ENCODE measurements at places on chromosomes 4 and X. TPM values are rescaled to one million over a fixed set of nuclear protein-coding genes. Genes with fewer than 3 reads are reported as not detected.

DNA sequence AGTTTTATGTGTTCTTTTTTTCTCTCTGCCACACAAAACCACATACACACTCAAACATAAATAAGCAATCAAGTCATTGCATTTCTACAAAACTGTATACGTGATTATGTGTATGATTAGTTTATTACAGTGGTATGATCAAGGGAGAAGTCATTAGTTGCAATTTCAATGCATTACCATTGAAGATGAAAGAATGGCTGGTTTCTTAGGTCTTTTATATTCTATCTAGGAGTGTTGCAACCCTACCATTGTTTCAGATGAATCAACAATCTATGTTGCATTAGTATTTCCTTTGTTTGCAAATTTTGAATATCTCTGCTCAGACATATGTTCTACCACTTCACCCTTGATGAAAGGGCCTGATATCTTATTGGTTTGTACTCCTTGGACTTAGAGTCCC lies 6.8 kb downstream of the ANXA3 start:
- no peak for DNase-seq

DNA sequence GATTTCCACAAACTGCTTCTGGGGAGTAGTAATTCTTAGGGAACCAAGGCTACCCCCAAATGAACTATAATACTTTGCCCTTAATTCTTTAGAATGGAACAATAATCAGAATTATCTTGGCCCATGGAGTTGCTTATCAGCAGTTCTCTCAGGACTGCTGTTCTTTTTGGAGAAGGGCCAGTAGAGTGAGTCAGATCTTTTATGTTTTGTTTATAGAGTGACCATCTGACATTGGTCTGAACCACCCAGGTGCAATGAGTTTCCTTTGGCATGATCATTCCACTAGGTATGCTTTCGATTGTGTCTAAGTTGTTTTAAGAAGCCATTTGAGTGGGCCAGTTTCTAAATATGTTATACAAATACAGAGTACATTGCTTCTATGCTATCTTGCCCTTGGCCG lies 31.8 kb downstream of the PRRG1 start:
- DNase-seq = peak; percentile 39

- no peak for DNase-seq
Measured at GRCh38 chrX:37818031-37818430, 29.3 kb downstream of the DYNLT3 start.

DNA sequence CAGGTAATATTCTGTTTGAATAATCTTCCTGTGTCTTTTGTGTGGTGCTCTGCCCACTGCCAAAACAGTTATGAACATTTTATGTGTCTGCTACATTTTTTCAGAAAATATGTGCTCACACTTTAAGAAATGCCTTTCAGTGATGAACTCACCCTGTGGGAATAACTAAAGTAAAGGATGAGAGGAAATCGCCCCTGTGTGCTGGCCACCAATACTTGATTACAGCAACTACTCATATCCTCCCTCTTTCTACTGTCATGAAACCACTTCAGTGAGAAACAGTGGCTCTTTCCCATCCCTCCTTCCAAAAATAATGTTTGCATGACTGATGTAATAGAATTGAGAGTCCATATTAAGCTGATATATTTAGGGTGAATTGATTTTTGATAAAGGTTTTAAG lies 900.9 kb downstream of the RAB28 start:
- DNase-seq = no peak

DNA sequence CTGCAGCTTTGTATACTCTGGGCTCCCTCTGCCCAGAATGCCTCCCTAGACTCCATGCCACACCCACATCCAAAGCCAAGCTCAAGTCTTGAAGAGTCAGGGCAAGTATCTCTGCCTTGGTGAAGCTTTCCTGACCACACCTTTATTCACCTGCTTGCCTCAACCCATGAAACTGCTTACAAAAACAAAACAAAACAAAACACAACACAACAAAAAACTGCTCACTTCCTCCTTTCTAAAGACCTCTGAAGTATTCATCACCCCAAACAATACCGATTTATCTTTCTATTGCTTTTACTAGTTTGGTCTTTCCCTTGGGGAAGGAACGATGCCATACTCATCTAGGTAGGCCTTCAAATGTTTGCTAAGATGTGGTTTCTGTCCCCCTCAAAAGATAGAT lies 45.0 kb downstream of the TMEM165 start:
- no peak for DNase-seq

- no peak for DNase-seq
Measured at GRCh38 chr4:80840396-80840795, 190.1 kb upstream of the BMP3 start.

GRCh38 chr4:141643557-141643956 lies 7.2 kb downstream of the IL15 start:
- peak; percentile 27 for DNase-seq

DNA sequence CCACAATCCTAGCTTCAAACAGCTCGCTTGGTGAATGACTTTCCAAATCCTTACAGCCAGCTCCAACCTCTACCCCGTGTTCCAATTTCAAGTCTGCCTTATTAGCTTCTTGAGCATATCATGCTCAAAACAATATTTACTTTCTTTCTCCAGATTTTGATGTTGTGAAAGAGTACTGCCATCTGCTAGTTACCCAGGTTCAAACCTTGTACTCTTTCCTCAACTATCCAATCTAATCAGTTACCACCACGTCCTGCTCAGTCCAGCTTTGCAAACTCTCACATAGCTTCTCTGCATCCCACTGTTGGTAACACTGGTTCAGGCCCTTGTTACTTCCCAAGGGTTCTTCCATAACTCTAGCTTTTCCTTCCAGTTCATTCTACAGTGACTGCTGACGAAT lies 179.1 kb downstream of the NR3C2 start:
- no peak for DNase-seq

DNA sequence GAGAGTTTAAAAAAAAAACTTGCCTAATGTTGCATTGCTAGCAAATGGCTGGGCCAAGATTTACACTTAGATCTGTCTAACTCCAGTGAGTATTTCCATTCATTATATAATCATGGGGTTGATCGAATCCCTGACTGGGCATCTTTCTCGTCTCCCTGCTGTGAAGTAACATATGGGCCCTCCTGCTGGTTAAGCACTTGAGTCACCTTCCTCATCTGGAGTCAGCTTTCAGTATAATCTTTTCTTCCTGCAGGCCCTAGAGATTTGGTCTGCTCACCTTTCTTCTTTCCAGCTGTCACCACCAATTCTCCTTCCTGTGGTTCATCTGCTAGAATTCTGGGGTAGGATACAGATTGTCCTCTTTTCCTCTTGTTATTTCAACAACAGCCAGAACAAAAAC lies 41.6 kb downstream of the TIGD2 start:
- no peak for DNase-seq

DNA sequence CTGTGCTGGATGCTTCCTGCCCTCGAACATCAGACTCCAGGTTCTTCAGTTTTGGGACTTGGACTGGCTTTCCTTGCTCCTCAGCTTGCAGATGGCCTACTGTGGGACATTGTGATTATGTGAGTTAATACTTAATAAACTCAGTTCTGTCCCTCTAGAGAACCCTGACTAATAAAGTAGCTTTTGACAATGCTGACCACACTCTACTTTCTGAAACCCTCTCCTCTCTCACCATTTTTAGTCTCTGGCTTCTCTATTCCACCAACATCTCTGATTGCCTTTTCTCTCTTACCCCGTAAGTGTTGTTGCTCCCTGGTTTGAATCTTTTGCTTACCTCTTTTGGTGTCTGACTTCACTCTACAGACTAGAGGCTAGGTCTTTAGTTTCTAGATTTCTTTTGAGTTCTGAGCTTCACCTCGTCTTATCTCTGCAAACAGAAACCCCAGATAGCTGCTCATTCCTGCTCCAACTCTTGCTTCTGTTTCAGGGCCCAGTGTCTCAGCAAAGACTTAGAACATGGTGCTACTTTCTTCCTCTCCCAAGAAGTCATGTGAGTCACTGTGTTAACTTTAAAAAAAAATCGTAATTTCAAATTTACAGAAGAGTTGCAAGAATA lies 11.4 kb downstream of the TMSB4X start:
- DNase-seq = no peak

DNA sequence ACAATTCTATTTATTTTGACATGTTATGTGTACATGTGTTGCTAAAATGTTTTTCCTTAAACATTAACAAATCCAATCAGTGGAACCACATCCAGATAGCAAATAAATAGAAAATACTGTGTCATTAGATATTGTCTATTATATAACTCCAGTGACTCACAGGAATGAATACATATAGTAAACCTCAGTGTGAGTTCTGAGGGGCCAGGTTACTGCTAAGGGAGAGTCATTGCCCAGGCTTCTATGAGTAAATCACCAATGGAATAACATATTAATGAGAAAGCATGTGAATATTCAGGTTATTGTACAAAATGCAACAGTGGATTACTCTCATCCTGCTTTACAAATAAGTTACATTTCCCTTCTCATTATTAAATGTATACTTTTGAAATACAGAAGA lies 27.2 kb downstream of the TACR3 start:
- no peak for DNase-seq

DNA sequence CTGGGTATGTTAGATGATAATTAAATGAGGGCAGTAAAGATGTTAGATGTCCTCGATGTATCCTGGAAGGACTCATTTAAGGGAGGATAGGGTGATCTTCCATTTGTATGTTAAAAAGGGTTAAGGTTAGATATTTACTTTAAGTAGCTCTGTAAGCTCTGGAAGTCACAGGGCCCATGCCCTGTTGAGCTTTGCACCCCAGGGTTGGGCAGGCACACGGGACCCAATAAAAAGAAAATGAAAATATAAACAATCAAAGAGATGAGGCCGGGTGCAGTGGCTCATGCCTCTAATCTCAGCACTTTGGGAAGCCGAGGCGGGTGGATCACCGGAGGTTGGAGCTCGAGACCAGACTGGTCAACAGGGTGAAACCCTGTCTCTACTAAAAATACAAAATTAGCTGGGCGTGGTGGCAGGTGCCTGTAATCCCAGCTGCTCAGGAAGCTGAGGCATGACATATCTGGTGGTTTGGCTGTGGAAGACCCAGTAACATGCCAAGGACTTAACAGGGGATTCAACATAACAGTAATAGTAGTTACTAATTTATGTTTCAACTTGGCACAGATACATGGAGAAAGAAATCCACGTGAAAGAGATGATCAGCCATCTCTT lies 16.9 kb upstream of the PHEX start:
- no peak for DNase-seq

GRCh38 chr4:184575306-184575705 lies 73.9 kb downstream of the CASP3 start:
- DNase-seq = no peak

DNA sequence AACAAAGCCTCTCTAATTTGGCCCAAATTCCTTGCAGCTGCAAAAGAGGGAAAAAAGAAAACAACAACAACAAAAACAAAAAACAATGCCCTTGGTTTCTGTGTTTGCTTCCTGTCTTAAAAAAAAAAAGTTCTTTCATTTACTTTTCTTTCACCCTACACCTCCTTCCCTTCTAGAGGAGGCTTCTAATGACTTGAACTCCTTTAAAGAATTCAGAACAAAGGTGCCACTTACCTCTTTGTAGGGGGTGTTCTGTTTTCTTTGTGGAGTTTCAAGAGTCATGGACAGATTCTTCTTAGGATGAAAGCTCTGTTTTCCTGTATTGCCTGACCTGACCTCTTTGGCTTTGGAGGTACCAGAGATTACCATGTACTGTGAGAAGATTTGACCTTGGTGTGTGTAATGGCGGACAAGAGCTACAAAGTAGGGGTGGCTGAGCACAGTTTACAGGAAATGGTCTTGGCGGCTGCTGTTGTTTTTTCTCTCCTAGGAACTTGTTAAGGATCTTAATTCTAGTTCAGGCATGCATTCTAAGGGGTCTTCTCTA lies 72.4 kb upstream of the S100G start:
- DNase-seq = no peak

DNA sequence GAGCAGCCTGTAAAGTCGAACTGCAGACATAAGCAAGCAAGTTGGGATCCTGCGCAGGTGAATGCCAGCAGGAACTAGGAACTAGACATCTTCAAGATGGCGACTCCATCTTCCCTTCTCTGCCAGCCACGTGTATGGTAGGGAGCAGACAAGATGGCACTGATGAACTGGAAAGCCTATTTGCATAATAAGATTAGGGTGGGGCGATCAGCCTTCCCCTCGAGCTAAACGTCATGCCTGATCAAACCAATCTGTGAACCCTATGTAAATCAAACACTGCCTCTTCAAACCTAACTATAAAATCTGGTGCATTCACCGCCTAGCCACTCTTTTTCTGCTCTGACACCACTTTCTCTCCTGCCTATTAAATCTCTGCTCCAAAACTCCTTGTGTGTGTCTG lies 28.1 kb upstream of the LGI2 start:
- no peak for DNase-seq

DNA sequence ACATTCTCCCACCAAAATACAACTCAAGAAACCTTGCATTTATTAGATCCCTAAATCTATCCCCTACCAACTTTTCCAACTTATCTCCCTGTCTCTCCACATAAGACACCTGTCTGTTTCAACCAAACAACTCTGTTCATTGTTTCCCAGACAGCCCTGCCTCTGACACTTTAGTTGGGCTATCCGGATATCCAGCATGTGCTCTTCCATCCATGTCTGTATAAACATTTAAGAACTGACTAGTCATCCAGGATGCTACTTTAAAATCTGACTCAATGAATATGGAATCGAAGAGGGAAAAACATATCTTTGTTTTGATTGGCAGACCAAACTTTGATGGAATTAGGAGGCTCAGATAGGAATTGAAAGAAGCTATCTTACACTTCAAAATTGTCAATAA lies 143.2 kb upstream of the DCAF8L1 start:
- no peak for DNase-seq

DNA sequence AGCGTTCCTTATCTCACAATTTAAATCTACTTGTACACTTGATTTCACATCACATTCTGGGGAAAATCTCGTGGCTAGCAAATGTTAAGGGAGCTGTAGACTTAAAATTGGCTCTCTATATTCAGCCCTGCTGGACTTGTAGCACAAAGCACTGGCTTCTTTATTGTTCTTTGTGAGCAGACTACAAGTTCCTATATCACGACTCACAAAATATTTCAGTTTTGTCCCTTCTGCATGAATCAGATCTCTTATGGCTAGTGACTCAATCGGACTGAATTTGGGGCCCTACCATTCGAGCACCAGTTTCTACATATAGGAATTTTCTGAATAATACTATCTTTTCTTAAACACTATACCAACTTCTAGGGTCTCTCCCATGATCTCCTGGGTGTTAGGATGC lies 390.1 kb downstream of the ADAM29 start:
- DNase-seq = no peak

- peak; percentile 12 for DNase-seq
Measured at GRCh38 chrX:55908661-55909212, 191.2 kb downstream of the RRAGB start.

DNA sequence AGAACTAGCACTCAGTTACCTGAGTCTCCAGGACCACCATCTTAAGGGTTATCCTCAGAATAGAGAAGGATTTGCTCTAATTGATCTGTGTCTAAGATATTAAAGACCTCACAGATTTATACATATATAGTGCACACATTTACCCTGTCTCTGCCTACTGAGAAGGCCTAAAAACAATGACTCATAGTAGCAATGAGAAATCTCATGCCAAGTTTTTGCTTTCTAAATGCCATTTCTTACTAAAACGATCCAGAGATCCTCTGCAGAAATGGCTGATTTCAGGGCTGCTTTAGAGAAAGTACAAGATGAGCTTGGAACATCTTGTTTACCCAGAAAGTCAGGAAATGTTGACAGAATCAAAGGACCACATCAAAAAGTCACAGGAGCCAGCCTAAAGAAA lies 79.1 kb upstream of the INPP4B start:
- no peak for DNase-seq

Gene XPNPEP2
- polyA plus RNA-seq = not detected

Gene GUCY1A1
- polyA plus RNA-seq = not detected

Gene FGFR3
- polyA plus RNA-seq = 3.8 TPM

Gene USP17L12
- not detected for polyA plus RNA-seq

Gene NHSL2
- 0.29 TPM for polyA plus RNA-seq

Gene NEXMIF
- polyA plus RNA-seq = 0.01 TPM

Gene MAGEA9B
- not detected for polyA plus RNA-seq

Gene HTN1
- polyA plus RNA-seq = not detected

Gene NUDT10
- 0.16 TPM for polyA plus RNA-seq

Gene MSMO1
- 21.3 TPM for polyA plus RNA-seq
